Sigmoid colon (tissue), 7 donors: ENCODE measurements at places on chromosomes 12 and 14. TPM values are rescaled to one million over a fixed set of nuclear protein-coding genes. Genes with fewer than 3 reads are reported as not detected.

DNA sequence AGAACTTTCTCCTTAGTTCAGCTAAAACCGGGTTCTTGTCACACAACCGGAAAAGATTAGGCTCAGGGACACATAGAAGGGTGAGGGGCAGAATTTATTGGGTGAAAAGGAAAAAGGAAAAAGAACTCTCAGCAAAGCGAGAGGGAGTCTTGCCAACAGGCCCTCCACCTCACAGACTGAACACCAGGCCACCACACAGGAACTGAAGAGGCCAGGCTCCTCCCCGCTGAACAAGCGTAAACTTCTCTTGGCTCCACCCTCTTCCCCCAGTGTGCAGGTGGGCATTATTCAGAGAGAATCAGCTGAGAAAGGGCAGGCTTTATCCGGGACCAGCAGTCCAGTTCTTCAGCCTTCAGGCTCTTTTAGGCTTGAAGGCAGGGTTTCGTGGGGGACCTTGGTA lies 125.6 kb upstream of the FGD4 start:
- no peaks in the 10 kb centered on the region for H3K4me1 ChIP-seq
- no peak for DNase-seq
- no peaks in the 10 kb centered on the region for H3K36me3 ChIP-seq
- H3K4me3 ChIP-seq, result no peak overlapping the region
- no peak overlapping the region for H3K27ac ChIP-seq
- no peaks in the 10 kb centered on the region for H3K27me3 ChIP-seq

DNA sequence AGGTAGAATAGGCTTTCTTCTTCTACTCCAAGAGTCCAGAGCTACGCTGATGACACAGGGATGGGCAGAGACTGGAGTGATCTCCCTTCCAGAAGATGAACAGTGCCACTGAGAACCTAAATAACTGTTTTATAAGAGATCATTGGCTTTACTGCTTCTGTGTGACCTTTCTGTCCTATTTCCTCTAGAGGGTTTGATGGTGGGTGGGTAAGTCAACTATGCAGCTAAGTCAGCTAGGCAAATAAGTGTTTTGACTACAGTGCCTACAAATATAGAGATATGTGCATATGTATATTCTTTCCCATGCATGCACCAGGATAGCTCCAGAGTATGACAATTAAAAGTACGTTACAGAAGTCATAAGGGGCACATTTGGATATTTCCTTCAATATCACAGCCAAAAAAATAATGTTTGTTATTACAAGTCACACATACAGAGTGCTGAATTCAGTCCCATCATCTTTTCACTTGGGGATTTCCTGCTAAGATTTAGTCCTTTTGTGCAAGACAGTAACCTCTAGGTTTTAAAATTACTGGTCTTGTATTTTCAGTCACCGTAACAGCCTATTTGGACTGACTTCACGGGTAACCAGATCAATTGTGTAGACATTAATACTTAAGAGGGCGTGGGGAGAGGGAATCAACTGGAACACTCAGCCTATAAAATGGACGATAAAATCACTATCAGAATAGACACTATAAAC lies 412.6 kb upstream of the SOX5 start:
- DNase-seq, result no peak
- no peak overlapping the region for H3K4me3 ChIP-seq
- H3K4me1 ChIP-seq, result no peaks in the 10 kb centered on the region
- no peaks in the 10 kb centered on the region for H3K27me3 ChIP-seq

- no peaks in the 10 kb centered on the region for H3K36me3 ChIP-seq
- no peak overlapping the region for H3K4me3 ChIP-seq
- no peaks in the 10 kb centered on the region for H3K27me3 ChIP-seq
- no peaks in the 10 kb centered on the region for H3K4me1 ChIP-seq
- no peak for DNase-seq
Measured at GRCh38 chr14:78278464-78279250, 108.5 kb downstream of the NRXN3 start.

DNA sequence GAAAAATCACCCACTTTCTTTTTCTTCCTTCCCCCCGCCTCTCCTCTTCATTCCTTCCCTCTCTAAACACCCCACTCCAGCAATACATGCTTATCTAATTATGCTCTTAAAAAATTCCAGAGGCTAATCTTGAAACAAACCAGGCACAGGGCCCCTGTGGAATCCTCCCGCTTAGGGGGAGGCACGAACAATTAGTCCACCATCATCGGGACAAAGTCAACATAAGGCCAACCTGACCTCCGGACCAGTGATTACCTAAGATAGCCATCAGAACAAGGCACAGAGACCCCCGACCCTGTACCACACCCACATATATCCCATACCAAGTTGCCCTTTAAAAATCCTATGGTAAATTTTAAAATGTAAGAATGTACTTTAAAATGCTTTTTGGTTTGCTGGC lies 47.1 kb downstream of the KIF21A start:
- H3K36me3 ChIP-seq, result no peaks in the 10 kb centered on the region
- H3K27me3 ChIP-seq, result no peaks in the 10 kb centered on the region
- H3K4me3 ChIP-seq, result no peak overlapping the region
- no peaks in the 10 kb centered on the region for H3K4me1 ChIP-seq

GRCh38 chr12:39064708-39065107 lies 159.3 kb upstream of the CPNE8 start:
- H3K36me3 ChIP-seq, result no peaks in the 10 kb centered on the region
- H3K27me3 ChIP-seq, result no peaks in the 10 kb centered on the region
- H3K4me3 ChIP-seq, result no peak overlapping the region
- H3K4me1 ChIP-seq, result no peaks in the 10 kb centered on the region
- no peak overlapping the region for H3K27ac ChIP-seq
- no peak for DNase-seq

- no peak overlapping the region for H3K27ac ChIP-seq
- no peaks in the 10 kb centered on the region for H3K36me3 ChIP-seq
- H3K4me1 ChIP-seq, result no peaks in the 10 kb centered on the region
Measured at GRCh38 chr14:76985540-76986230, 42.8 kb downstream of the IRF2BPL start.

- no peaks in the 10 kb centered on the region for H3K4me1 ChIP-seq
- no peak overlapping the region for H3K27ac ChIP-seq
- peaks cover 34% of the 10 kb centered on the region for H3K27me3 ChIP-seq
- H3K4me3 ChIP-seq, result no peak overlapping the region
- DNase-seq, result no peak
- H3K36me3 ChIP-seq, result no peaks in the 10 kb centered on the region
Measured at GRCh38 chr12:131850856-131851559, 22.8 kb downstream of the MMP17 start.

- no peak overlapping the region for H3K27ac ChIP-seq
- no peak for DNase-seq
- H3K4me1 ChIP-seq, result no peaks in the 10 kb centered on the region
- peaks cover 71% of the 10 kb centered on the region for H3K36me3 ChIP-seq
Measured at GRCh38 chr12:50745861-50746260, 18.0 kb upstream of the ATF1 start.

- no peak overlapping the region for H3K4me3 ChIP-seq
- no peaks in the 10 kb centered on the region for H3K4me1 ChIP-seq
- no peaks in the 10 kb centered on the region for H3K36me3 ChIP-seq
- DNase-seq, result no peak
- no peak overlapping the region for H3K27ac ChIP-seq
Measured at GRCh38 chr12:102540815-102541385, 60.5 kb upstream of the IGF1 start.

DNA sequence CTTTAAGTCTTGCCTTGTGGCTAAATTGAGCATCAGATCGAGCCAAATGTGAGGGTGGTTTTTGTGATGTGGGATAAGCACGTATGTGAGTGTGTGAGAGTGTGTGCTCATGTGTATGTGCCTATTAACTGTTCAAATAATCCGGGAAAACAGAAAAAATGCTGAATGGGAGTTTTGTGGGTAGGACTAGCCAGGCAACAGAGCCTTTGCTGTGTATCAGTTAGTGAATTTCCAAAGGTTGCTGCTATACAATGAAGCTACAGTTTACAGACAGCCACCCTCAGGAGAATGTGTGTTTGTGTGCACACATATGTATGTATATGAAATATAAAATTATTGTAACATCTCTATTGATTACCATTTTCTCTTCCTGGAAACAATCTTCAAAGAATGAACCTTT lies 154.0 kb downstream of the SOX5 start:
- no peaks in the 10 kb centered on the region for H3K27me3 ChIP-seq
- H3K36me3 ChIP-seq, result no peaks in the 10 kb centered on the region
- H3K27ac ChIP-seq, result no peak overlapping the region
- H3K4me3 ChIP-seq, result no peak overlapping the region

GRCh38 chr12:57031138-57031725 lies 14.9 kb upstream of the TAC3 start:
- no peak overlapping the region for H3K4me3 ChIP-seq
- H3K4me1 ChIP-seq, result peaks cover 10% of the 10 kb centered on the region
- no peaks in the 10 kb centered on the region for H3K36me3 ChIP-seq
- H3K27ac ChIP-seq, result no peak overlapping the region

DNA sequence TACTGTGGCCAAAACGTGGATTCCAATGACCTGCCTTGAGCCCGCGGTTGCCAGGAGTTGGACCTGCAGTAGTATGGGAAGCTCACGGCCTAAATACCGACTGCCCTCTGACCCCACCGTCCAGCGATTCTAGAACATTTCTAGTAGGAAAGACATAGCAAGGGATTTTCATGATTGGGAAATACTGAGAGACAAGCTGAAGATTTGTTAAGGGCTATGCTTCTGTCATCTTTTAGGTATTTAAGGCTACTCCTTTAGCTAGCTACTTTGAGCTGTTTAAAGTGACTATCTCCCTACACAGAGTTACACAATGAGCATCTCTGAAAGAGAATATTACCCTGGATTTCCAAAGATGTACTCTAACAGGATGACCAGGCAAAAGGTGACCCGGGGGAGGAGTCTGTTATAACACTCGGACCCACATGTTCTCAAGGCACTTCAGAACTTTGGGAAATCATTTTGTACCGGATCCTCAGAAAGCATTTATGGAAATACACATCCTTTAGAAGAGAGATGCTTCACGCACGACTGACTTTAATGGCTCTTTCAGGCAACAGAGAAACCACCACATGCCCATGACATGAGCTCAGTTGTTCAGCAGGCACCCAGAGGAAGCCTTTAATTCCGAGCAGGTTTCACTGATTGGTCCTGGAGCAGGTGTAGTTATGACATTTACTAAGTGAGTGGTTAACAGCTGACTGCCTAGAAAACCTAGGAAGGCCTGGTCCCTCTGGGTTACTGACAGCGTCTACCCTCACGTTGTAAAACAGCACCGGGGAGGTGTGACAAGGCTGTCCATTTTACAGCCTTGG lies 4.2 kb downstream of the BAG5 start:
- no peaks in the 10 kb centered on the region for H3K36me3 ChIP-seq
- H3K27ac ChIP-seq, result peak overlapping the region; percentile 55
- H3K4me1 ChIP-seq, result peaks cover 64% of the 10 kb centered on the region
- DNase-seq, result no peak
- no peaks in the 10 kb centered on the region for H3K27me3 ChIP-seq

DNA sequence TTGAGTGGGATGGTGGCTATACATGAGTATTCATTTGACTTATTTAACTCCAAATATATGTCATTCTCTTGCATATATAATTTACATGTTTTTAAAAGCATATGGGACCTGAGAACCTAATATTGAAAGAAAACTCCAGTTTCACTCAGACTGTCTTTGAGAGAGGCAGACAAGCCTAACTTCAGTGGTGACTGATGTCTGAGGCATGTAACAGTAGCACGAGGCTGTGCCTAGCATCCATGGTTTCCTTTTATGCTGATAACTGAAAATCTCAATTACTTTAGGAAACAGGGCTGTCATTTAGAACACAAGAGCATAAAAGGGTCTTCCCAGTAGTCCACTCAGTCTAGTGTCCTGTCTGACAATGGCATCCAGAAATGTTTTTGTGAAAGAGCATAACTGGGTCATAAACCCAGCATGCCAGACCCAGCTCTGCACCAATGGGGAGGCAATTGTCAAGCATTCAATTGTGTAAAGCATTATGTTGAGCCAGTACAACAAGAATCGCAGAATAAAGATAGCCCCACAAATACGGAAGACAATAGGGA lies 24.3 kb downstream of the MAPK1IP1L start:
- H3K27ac ChIP-seq, result no peak overlapping the region
- H3K4me3 ChIP-seq, result no peak overlapping the region
- no peaks in the 10 kb centered on the region for H3K36me3 ChIP-seq
- H3K27me3 ChIP-seq, result no peaks in the 10 kb centered on the region
- no peak for DNase-seq

GRCh38 chr14:63912286-63912685 lies 59.5 kb downstream of the SYNE2 start:
- no peak for DNase-seq
- H3K4me1 ChIP-seq, result peaks cover 15% of the 10 kb centered on the region
- H3K27ac ChIP-seq, result no peak overlapping the region

DNA sequence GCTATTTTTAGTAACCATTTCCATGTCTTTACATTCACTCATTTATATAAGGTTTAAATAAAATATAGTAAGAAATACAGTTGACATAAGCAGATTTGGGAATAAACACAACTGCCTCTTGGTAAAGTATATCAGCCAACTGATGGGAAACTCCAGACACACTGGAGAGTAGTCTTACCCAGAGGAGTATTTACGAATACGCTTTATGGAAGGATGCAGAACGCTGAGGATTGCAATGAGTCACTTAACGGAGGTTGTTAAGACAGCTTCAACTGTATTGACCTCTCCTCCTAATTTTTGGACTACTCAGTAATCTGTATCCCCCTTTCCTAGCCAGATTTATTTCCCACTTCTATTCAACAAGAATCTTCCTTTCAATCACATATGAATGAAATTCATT lies 6.0 kb downstream of the C2CD5 start:
- H3K4me1 ChIP-seq, result peaks cover 41% of the 10 kb centered on the region
- H3K27me3 ChIP-seq, result no peaks in the 10 kb centered on the region
- peaks cover 6% of the 10 kb centered on the region for H3K36me3 ChIP-seq
- no peak overlapping the region for H3K4me3 ChIP-seq
- no peak for DNase-seq
- no peak overlapping the region for H3K27ac ChIP-seq

- H3K4me1 ChIP-seq, result no peaks in the 10 kb centered on the region
- no peak overlapping the region for H3K27ac ChIP-seq
- no peaks in the 10 kb centered on the region for H3K36me3 ChIP-seq
- no peak overlapping the region for H3K4me3 ChIP-seq
Measured at GRCh38 chr14:51869411-51870100, 9.1 kb downstream of the GNG2 start.

The TEAD4 gene
- total RNA-seq, result 2.9 TPM

The SERPINA1 gene
- total RNA-seq, result 26.6 TPM

The P2RX2 gene
- total RNA-seq, result 1.4 TPM

The DEGS2 gene
- 0.28 TPM for total RNA-seq

The KCNC2 gene
- 0.41 TPM for total RNA-seq

The OTOGL gene
- total RNA-seq, result 4.7 TPM
